ENCODE measurements at places on chromosomes 3 and 15.

- no peak for DNase-seq
Observed at GRCh38 chr3:184176377-184177330, 2.0 kb downstream of the AP2M1 start.

DNA sequence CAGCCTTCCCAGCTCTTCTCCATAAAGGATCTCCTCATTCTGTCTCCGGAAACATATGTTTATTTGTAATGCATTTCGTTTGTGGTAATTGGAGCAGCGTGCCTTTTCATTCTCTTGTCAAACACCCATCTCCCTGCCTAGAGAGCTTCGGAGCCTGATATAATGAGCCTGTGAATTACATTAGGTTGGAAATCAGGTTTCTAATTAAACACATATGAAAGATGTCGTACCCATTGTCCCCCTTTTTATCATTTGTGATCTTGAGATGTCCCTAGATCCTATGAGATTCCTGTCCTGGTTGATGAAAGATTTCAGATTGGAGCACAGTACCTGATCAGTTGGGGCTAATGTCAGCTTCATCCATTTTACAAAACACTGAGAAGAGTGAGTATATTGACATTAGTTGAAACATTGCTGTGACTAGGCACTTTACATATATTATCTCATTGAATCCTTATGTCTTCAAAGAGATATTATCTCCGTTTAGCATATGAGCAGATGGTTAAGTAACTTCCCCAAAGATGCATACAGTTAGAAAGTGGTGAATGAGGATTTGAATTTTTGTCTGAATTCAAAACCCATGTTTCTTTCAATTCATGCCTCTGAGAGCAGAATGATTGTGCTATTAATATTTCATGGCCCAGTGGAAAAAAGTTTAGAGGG, 23.1 kb downstream of the SYN2 start:
- DNase-seq = no peak

GRCh38 chr3:89586676-89587075, 479.3 kb downstream of the EPHA3 start:
- DNase-seq = no peak

- DNase-seq = no peak
Observed at GRCh38 chr3:9061634-9062033, 98.4 kb upstream of the RAD18 start.

DNA sequence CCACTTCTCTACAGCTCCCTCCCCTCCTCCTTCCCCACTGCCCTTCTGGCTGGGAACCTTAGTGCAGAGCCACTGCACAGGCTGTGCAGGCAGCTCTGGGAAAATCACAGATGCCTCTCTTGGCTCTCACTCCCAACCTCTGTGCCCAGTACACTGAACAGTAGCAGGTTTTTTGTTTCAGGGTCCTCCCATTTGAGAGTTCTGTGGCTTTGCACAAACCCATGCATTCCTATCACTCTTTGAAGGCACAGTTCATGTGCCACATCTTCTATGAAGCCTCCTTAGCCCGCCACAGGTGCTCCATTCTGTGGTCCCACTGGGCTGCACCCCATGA, 103.9 kb downstream of the SNRK start:
- no peak for DNase-seq

GRCh38 chr3:9770276-9770812, 597 bp upstream of the CAMK1 start:
- DNase-seq = peak; percentile 50

- no peak for DNase-seq
Observed at GRCh38 chr3:194203482-194204041, 67.6 kb downstream of the HES1 start.
